LHCN-M2 (cell line): ENCODE measurements at places on chromosomes 11 and 22. TPM values are rescaled to one million over a fixed set of nuclear protein-coding genes. Genes with fewer than 3 reads are reported as not detected.

DNA sequence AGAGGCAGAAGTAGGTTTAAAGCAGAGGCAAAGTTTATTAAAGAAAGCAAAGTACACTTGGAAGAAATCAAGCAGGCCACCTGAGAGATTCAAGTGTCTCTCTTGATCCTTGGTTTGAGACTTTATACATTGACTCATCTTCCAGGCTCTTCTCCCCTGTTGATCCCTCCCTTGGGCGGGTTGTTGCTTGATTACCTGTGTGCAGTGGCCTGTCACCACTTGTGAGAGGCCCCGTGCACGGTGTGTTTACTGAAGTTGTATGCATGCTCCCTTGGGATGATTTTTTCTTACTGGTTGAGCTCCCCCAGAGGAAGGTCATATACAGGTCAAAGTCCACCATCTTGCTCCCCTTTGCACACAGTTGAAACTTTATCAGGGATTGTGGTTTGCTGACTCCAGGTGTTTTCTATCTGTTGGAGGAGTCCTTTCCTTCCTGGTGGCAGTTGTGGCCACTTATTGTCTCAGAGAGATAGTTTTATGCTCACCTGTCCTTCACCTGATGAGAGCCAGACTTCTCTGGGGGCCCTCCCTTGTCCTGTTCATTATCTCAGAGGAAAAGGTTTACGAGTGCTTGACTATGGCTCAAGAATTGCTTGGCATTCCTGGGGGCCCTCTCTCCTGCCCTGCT lies 16.3 kb upstream of the RBMXL2 start:
- no peak for DNase-seq

DNA sequence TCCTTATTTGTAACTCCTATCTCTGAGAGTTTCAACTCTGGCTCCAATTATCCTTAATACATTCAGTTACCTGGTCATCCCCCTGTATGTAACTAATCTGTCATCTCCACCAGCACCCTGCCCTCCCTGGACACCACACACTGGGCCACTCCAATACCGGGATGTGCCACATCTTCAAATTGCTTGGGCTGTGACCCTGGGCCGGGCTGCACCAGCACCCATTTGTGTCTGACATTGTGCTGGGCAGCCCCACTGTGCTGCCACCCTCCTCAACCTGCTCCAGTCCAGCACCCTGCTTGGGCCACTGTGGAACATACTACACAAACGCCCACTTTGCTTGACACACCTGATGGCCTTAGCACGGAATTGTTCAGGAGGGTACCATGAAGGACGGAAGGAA lies 2.2 kb upstream of the USP18 start:
- no peak for DNase-seq

- no peak for DNase-seq
Measured at GRCh38 chr11:104328512-104328907, 164.6 kb upstream of the PDGFD start.

- no peak for DNase-seq
Measured at GRCh38 chr11:117081908-117082307, 16.3 kb downstream of the SIK3 start.

- DNase-seq = no peak
Measured at GRCh38 chr11:95799546-95799945, 9.2 kb downstream of the CEP57 start.

DNA sequence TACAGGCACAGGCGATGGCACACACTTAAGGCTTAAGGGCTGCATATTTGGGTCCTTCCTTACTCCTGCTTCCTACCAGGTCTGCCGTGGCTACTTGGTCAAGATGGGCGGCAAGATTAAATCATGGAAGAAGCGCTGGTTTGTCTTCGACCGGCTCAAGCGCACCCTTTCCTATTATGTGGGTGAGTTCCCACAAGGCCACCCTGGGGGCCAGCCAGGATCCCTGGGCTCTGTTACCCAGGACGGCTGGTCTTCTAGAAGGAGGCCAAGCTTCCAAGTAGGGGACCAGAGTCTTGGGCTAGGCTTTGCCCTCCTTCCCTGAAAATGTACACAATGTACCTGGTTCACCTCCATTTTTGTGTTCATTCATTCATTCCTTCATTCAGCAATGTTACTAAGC lies 29.1 kb downstream of the TREH start:
- no peak for DNase-seq

GRCh38 chr11:119094816-119095065 lies 6.9 kb downstream of the DPAGT1 start:
- peak; percentile 78 for DNase-seq

GRCh38 chr11:111540114-111540936 lies at the start of gene LAYN:
TSS of gene LAYN (plus strand) at chr11:111540720. CDS start at chr11:111540844, 124 bp downstream.
- peak; percentile 44 for DNase-seq

- no peak for DNase-seq
Measured at GRCh38 chr11:111148121-111148520, 97.4 kb upstream of the POU2AF2 start.

DNA sequence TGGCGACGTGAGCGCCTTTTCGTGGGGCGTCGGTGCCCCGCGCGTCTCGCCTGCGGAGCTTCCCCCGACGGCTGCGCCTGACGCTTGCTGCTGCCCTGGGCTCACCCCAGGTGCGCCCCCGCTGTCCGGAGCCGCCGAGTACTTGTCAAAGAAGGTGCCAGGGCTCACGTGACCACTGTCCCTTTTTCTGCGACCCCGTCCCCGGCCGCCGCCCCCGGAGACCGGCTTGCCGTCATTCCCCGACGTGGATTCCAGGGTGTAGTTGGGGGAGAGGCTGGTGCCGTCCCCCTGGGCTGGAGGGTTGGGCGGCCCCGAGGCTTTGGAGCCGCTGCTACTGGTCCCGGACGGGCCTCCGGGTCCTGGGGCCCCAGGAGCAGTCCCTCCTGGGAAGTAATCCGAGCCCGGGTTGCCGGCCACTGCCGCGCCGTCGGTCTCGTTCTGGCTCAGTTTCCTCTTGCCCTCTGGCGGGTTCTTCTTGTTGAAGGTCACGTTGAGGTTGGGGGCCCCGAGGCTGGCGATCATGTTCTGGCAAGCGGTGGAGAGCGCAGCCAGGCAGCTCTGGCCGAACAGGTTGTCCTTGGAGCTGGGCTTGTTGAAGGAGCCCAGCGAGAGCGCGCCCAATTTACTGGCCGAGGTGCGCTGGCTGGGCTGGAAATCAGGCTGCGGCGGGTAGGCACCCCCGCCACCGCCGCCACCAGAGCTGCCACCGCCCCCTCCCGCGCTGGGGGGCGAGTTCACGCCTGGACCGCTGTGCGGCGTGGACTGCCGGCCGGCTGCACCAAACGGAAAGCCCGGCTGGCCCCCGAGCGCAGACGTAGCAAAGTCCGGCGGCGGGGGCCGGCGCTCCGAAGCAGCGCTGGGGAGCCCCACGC lies 3.8 kb downstream of the MN1 start:
- no peak for DNase-seq

DNA sequence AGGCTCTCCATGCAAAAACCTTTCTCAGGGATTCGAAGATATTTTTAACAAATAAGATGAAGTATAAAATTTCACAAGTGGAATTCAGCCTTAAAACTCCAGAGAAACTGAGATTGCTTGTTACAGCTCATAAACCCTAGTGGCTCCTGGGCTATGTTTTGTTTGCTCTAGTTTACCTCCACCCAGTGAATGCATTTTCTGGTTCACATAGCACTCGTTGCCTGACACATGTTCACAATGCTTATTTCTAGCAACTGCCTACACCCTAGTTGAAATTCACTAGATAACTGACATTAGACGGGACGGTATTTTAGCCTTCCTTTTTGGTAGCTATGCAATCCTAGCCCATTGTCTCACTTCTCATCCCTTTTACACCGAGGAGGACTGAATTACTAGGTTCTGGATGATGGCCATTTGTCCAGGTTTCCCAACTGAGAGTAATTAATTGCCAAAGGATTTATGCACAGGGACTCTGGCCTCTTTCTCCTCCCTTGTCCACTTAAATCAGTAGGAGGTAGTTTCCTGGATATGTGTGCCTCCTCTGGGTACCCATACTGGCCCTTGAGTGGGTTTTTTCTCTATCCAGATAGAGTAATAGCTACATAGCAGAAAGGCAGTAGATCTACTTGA lies 951.6 kb downstream of the DLG2 start:
- no peak for DNase-seq

- DNase-seq = no peak
Measured at GRCh38 chr22:35728639-35729308, 11.1 kb downstream of the APOL5 start.

DNA sequence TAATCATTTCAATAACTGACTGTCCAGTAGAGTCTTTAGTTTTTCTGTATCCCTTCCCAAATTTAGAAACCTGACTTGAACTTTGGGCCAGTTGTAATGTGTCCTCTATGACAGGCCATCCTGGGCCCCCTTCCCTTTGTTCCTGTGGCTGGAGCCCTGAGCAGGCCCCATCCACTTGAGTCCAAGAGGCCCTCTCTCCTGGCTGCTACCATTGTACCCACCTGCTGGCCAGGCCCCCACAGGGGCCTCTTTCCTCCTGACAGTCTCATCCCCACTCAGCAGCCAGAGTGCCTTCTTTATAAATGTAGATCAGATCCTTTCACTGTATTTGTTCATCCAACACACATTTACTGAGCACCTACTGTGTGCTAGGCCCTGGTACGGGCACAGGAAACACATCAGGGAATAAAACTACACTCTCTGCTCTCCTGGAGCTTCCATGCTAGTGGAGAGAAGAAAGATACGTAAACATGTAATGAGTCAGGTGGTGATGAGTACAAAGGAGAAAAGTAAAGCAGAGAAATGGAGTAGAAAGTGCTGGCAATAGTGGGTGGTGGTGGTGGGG lies 2.7 kb upstream of the LRP5 start:
- no peak for DNase-seq

DNA sequence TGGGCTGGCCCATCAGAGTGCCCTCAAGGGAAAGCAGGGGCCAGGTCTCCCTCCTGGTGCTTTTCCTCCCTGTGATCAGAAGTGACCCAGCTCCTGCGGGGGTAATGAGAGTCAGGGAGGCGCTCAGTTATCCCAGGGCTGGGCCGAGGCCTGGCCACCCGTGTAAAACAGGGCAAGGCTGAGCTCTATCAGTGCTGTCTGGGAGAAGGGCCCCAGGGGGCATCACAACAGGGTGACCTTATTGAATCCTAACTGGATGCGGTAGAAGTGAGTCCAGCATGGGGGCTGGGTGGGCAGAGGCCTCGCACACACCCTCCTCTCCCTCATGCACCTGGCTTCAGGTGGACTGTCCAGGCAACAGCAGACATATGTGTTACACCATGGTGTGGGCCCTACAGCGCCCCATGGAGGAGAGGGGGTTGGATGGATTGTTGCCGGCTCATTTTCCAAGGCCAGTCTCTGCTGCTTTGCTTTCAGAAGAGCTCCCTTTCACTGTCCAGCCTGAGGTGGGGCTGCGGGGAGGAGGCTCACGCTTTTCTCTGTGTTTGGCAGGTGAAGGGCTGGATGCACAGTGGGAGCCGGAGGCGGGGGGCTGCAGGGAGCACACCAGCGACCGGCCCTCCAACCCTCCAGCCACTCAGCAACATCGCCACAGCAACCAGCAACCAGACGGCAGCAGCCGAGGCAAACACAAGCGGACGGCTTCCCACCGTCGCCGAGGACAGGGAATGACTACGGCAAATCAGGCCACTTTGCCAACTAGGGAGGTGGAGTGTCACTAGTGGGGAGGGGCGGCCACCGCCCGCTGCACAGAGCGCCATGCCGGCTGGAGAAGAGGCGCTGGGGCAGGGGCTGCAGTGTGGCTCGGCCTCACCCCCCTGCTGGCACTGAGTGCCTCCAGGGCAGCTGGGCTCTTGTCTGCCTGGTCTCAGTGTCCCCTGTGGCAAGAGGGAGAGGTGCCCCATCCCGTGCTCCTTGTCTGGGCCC lies 24.7 kb downstream of the GNAZ start:
- DNase-seq = no peak

MRPL21 gene
- 48.3 and 59.0 TPM in 2 replicates for total RNA-seq

HIC2 gene
- total RNA-seq = 2.1 and 2.8 TPM in 2 replicates

MRGPRX3 gene
- not detected in 2 replicates for total RNA-seq

CENPM gene
- total RNA-seq = 47.1 and 56.0 TPM in 2 replicates

RBMXL2 gene
- total RNA-seq = not detected in 2 replicates

BTG4 gene
- 0.17 TPM in 1 of 2 replicates, not detected in the other for total RNA-seq

MYO18B gene
- total RNA-seq = 10.7 and 18.8 TPM in 2 replicates

TMEM191C gene
- 0.32 and 0.69 TPM in 2 replicates for total RNA-seq
